ENCODE measurements at places on chromosomes 1 and 21. TPM values are rescaled to one million over a fixed set of nuclear protein-coding genes. Genes with fewer than 3 reads are reported as not detected.

Gene FCRLB
- 3.9 TPM for total RNA-seq

Gene CELA3B
- not detected for total RNA-seq

Gene KCNK1
- 6.9 TPM for total RNA-seq

Gene OLIG2
- total RNA-seq, result not detected

Gene RAD54L
- 0.39 TPM for total RNA-seq

Gene CHAF1B
- 2.4 TPM for total RNA-seq

Gene C1orf210
- total RNA-seq, result 12.0 TPM

Gene PADI1
- 0.86 TPM for total RNA-seq
